ENCODE measurements at places on chromosomes 5 and 9. TPM values are rescaled to one million over a fixed set of nuclear protein-coding genes. Genes with fewer than 3 reads are reported as not detected.

HINT2 gene
- 46.1 TPM for polyA plus RNA-seq

RASGEF1C gene
- 1.00 TPM for polyA plus RNA-seq

PLPP1 gene
- 95.2 TPM for polyA plus RNA-seq

PRPF4 gene
- 41.0 TPM for polyA plus RNA-seq

CDO1 gene
- 17.8 TPM for polyA plus RNA-seq

NUTM2F gene
- not detected for polyA plus RNA-seq

LAMC3 gene
- 18.1 TPM for polyA plus RNA-seq

SPATA31C2 gene
- 0.42 TPM for polyA plus RNA-seq

TEX48 gene
- polyA plus RNA-seq, result not detected

NR2F1 gene
- 189 TPM for polyA plus RNA-seq

FRMD3 gene
- 27.0 TPM for polyA plus RNA-seq

PCDHB10 gene
- polyA plus RNA-seq, result 5.6 TPM

OTP gene
- polyA plus RNA-seq, result not detected

DNA sequence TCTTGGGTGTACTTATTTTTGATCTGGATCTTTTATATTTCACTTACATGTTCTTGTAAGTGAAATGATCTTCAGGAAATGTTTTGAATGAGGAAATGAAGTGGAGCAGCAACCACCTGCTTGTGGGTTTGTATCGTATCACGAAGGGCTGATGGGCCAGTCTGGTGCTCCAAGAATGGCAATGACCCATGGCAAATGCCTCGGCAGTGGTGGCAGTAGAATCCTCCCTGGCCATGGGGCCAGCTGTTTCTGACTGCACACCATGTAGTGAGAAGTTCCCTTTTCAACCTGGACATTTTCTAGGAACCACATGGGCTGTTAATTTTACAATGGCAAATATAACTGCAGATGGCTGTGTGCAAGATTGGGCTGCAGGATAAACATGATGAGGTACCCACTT lies 29.9 kb downstream of the MAT2B start:
- no peak for DNase-seq

DNA sequence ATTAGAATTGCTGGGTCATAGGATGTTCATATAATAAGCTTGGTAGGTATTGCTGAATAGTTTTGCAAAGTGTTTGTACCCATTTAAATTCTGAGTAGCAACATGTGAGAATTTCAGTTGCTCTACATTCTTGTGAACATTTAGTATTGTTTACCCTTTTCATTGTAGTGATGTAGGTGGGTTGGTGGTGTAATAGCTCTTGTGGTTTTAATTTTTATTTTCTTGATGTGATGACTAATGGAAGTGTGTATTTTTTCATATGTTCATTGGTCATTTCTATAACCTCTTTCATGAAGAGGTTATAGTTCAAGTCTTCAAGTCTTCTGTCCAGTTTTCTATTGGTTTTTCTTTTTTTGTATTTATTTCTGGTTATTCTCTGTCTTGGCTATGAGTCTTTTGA lies 34.4 kb downstream of the RASA1 start:
- DNase-seq, result no peak

GRCh38 chr5:156274453-156274852 lies 52.5 kb upstream of the SGCD start:
- no peak for DNase-seq

GRCh38 chr5:501105-501830 lies 23.0 kb downstream of the SLC9A3 start:
- no peak for DNase-seq

GRCh38 chr5:87004101-87004500 lies 263.6 kb upstream of the RASA1 start:
- DNase-seq, result no peak

DNA sequence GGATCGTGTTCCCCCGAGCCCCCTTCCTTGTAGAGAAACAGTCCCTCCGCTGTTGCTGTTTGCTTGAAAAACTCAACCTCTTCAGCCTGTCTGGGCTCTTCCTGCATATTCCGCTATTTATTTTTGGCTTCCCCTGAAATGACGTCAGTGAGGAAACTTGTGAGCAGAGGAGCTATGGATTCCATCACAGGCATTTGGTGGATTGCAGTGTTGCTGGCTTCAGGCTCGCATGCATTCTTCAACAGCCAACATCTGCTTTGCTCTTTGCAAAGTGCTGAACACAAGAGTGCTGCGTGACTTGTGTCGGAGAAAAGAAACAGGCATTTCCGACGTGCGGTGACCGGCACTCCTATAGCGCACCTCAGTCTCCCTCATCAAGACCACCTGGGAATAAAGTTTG lies 232.7 kb downstream of the RFK start:
- no peak for DNase-seq

DNA sequence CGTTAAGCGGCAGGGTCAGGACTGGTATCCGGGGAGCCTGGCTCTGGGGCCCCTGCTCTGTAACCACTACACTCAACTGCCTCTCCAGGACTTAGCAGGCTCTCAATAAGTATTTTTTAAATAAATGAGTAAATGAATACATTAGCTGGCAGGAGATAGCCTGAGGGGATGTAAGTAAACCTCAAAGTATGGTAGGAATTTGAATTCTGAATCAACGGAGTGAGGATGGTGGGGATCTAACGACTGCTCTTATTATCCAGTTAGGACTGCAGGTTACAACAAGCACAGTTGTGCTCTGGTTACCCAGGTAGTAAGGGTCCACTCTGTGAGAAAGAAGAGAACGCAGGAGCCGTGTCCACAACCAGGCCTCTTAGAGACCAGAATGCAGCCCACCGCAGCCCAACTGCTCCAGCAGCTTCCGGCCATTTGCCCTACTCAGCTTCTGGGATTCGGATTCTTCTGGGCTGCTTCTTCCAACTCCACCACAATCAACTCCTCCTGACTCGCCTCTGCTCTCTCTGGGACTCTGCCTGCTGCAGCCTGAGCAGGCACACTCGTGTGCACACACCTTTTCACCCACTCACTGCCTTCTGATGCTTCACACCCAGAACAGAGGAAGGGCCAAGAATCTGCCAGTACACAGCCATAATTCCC lies 52.6 kb downstream of the MED27 start:
- DNase-seq, result no peak

DNA sequence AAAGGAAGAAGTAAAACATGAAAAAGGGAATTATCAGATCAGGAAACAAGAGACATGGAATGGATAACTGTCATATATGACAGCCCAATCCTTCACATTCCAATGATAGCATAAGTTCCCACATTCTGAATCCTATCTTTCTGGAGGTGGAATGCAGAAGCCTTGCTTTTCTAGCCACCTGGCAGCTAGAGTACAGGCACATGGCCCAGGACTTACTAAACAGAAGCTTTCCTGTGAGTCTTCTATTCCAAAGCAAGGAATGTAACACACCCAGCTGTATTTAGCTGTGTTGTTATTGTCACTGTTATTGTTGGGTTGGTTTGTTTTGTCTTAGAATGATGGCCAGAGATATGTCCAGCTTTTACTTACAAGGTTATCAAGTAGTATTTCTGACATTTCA lies 780.5 kb upstream of the ZNF608 start:
- DNase-seq, result no peak

GRCh38 chr9:95143591-95144561 lies 173.6 kb downstream of the FANCC start:
- DNase-seq, result peak; percentile 57

GRCh38 chr5:68932830-68933434 lies 160.9 kb upstream of the SLC30A5 start:
- no peak for DNase-seq

GRCh38 chr5:108715408-108715807 lies 32.3 kb upstream of the FER start:
- no peak for DNase-seq

GRCh38 chr9:128912270-128912853 lies 8.4 kb upstream of the PHYHD1 start:
- DNase-seq, result no peak

DNA sequence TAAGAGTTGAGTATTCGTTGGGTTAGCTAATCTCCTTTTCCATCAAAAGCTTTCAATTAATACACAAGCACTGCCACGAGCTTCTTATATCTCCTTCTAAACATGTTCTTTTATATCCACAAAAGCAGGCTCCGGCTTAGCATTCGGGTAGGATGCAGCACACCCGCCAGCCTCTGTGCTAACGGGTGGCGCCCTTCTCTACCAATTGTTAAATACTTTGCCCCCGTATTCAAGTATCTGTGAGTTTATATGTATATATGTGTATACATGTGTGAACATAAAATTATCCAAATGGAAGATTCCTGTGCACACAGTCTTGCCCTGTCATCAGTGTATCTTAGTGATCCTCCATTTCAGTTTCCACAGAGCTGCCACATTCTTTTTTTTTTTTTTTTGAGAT lies 27.8 kb downstream of the BNIP1 start:
- DNase-seq, result no peak

DNA sequence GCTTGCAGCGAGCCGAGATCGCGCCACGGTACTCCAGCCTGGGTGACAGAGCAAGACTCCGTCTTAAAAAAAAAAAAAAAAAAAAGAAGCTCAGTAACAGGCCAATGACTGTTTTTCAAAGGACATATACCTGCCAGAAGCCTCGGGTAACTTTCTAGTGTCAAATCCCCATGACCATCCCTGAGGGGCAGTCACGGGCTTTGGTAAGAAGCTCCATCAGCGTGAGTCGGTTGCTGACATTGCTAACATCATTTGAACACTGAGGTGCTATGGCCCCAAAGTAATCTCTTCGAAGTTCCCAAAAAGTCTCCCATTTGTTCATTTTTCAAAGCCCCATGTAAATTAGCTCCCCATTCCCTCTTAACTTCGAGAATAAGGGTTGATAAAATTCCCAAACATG lies 11.6 kb downstream of the NAIP start:
- no peak for DNase-seq

DNA sequence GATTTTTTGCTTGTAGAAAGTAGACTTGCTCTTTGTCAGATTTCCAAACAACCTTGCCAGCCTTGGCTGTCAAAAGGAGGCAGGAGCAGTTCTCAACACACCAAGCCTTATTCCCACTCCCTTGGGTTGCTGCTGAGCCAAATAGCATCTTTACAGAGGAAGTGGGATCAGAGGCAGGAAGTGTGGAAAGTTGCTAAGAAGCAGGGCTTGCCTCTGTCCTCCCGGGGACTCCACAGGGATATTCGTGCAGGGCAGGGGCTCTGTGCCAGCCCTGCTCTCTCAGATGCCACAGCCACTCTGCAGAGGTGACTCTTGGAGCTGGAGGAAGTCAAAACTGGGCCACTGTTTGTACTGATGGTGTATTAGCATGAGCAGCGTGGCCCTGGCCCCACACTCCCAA lies 24.3 kb downstream of the PTPDC1 start:
- DNase-seq, result no peak

DNA sequence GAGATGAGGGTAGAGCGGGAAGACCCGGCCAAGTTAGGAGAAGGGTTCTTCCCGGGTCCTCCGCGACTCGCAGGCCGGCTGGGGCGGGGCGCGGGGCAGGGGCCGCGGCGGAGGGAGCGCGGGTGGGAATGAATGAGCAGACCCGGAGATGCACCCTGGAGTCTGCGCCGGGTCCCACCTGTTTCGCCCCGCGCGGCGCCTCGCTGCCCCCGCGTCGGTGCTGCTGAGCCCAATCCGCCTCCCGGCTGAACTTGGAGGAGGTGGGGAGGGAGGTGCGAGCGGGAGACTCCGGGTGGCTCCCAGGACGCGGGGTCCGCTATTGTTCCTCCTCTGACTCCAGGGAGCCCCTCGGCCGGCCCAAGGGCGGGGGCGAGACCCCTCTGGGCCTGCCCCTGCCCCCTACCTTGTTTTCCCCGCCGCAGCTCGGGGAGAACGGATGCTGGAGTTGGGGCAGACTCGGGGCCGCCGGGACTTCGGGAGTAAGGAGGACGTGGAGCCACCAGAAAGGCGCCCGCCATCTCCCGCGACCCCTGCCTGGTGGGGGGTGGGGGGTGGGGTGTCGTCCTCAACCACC lies 659 bp downstream of the RAI14 start:
- no peak for DNase-seq
